ENCODE measurements at places on chromosomes 1 and 21. TPM values are rescaled to one million over a fixed set of nuclear protein-coding genes. Genes with fewer than 3 reads are reported as not detected.

DNA sequence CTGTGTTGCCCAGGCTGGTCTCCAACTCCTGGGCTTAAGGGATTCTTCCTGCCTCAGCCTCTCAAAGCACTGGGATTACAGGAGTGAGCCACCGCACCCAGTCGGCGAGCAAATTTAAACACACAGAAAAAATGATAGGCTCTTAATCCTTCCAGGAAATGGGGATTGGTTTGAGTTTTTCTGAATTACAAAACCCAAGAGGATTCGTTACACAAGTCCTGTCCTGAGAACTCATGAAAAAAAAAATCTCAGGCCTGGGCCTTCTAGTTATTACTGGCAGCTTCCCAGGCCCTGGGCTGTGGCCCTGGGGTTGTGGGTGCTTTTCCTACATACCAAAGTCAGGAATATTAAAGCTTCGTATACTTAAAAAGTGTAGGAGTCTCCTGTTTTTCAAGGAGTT is 6.3 kb upstream of the IFNGR2 start:
- H3K27ac ChIP-seq: peak overlapping the region; percentile 94
- H3K4me3 ChIP-seq: no peak overlapping the region
- H3K4me1 ChIP-seq: peaks cover 53% of the 10 kb centered on the region
- no peaks in the 10 kb centered on the region for H3K27me3 ChIP-seq

DNA sequence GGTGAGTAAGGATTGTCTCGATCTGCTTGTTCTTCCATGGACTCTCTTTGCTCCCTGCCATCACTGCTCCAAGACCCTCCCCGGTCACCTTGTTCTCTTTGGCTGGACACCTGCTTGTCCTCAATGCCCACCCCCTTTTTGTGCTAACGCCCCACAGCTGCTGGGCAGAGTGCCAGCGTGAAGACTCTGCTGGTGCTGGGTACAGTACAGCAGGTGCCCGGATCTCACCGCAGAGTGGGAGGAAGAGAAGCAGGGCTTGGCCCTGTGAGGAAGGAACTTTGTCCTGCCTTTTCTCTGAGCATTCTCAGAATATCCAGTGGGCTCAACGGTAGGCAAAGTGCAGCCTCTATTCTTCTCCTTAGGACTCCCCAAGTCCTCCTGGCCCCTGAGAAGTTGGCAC is 90.1 kb downstream of the PLXNA2 start:
- H3K4me3 ChIP-seq: no peak overlapping the region
- H3K36me3 ChIP-seq: peaks cover 4% of the 10 kb centered on the region

DNA sequence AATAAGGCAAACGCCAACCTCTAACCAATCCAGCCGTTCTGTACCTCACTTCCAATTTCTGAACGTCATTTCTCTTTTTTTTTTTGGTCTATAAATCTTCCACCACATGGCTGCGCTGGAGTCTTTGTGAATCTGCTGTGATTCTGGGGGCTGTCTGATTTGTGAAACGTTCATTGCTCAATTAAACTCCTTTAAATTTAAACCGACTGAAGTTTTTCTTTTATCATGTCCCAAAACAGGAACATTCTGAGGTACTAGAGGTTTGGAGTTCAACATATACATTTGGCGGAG is 65.5 kb upstream of the BACH1 start:
- H3K27me3 ChIP-seq: no peaks in the 10 kb centered on the region
- peaks cover 55% of the 10 kb centered on the region for H3K4me1 ChIP-seq
- peak overlapping the region; percentile 75 for H3K27ac ChIP-seq
- no peak overlapping the region for H3K4me3 ChIP-seq
- no peaks in the 10 kb centered on the region for H3K36me3 ChIP-seq

DPYD gene
- 46.3 TPM for total RNA-seq

VCAM1 gene
- 4.6 TPM for total RNA-seq

DNA sequence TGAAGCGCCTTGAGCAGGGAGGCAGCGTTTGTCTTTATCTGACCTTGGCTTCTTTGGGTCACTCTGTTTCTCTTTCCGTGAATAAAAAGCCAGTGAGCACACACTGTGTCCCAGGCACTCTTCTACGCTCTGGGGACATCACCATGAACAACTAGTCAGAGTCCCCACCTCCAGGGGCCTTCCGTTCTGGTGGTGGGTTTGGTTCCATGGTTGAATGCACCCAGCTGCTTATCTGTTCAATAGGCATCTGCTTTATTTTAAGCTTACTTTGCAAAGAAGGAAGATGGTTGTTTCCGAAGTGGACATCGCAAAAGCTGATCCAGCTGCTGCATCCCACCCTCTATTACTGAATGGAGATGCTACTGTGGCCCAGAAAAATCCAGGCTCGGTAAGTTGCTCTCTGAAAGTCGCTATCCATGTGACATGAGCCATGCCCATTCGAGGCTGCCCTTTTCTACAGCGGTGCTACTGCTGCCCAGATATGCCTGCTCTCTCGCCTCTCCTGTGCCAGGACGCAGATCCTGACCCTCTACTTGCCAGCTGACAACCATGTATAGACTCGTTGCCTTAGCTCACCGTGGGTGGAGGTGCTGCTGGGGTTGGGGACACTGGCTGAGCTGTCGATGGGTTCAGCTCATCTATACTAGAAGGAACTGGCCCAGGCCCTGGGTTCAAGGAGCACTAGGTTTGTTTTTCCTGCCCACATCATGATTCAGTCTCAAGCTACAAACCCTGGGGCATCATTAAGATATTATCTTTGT is 5.9 kb downstream of the MX1 start:
- peaks cover 2% of the 10 kb centered on the region for H3K27me3 ChIP-seq
- H3K4me3 ChIP-seq: no peak overlapping the region
- H3K4me1 ChIP-seq: no peaks in the 10 kb centered on the region
- peaks cover 9% of the 10 kb centered on the region for H3K36me3 ChIP-seq
- no peak for DNase-seq

- H3K4me1 ChIP-seq: no peaks in the 10 kb centered on the region
- H3K4me3 ChIP-seq: no peak overlapping the region
- DNase-seq: no peak
- H3K36me3 ChIP-seq: peaks cover 22% of the 10 kb centered on the region
Observed at GRCh38 chr1:232404227-232404626, 225.7 kb downstream of the SIPA1L2 start.

GRCh38 chr1:114508386-114508898 is 2.6 kb downstream of the TRIM33 start:
- no peaks in the 10 kb centered on the region for H3K36me3 ChIP-seq
- H3K27me3 ChIP-seq: no peaks in the 10 kb centered on the region
- no peak overlapping the region for H3K27ac ChIP-seq
- H3K4me1 ChIP-seq: peaks cover 57% of the 10 kb centered on the region

DNA sequence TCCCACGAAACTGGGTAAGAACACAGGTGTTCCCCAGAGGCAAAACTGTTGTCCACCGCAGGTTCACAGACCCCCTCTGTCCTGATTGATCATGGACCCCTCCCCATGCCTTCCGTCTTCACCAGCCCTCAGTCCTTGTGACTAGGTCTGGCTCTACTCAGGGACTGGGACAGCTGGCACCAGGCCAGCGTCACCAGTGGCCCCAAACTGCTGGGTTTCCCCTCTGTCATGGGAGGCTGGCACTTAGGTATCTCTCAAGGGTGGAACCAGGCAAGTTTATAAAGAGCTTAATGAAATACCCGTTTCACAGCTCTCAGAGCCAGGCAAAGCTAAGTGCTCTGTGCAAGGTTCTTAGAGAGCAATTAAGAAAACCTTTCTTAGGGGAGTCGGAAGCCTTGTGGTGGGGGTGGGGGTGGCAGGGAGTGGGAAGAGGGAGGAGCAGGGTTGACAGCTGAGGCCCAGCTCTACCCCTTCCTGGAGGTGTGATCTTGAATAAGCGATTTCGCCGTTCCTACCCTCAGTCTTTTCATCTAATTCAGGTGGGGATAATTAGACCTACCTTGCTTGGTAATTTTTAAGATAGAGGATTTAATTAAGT is 35.0 kb upstream of the IFNLR1 start:
- H3K4me3 ChIP-seq: no peak overlapping the region
- H3K36me3 ChIP-seq: no peaks in the 10 kb centered on the region
- DNase-seq: no peak
- H3K27me3 ChIP-seq: peaks cover 24% of the 10 kb centered on the region
- no peaks in the 10 kb centered on the region for H3K4me1 ChIP-seq

GRCh38 chr1:23283667-23284602 is 60.1 kb downstream of the HNRNPR start:
- peak overlapping the region; percentile 38 for H3K27ac ChIP-seq
- H3K4me3 ChIP-seq: no peak overlapping the region
- peaks cover 13% of the 10 kb centered on the region for H3K36me3 ChIP-seq
- no peak for DNase-seq
- no peaks in the 10 kb centered on the region for H3K27me3 ChIP-seq

DNA sequence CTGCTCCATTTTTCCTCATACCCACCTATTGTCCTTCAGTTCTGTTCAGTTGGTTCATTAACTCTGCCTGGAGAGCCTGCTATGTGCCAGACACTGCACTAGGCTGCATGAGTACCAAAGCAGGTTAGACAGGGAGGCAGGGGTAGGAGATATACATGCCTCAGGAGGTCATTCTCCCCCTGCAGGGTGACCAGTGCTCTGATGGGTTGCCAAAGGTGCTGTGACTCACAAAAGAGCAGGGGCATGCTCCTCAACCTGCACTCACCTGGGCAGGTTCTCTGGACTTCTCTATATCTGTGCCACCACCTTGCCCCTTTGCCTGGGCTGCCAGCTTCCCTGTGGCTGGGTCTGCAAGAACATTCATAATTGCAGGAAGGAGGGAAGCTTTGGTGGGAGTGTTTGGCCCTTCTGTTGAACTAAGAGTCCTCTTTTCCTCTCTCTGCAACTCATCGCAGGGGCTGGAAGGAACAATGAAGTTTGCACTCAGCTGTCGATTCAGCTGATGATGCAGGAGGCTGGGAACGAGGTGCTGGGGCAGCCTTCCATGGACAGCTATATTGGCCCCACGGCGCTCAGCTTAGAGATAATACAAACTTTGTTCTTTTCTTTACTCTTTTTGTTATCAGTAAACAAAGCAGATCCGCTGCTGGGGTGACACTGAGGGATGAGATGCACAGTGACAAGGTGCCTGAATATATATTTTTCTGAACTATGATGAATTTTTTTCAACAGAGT is 356.4 kb upstream of the PLXNA2 start:
- no peak overlapping the region for H3K27ac ChIP-seq
- peaks cover 10% of the 10 kb centered on the region for H3K4me1 ChIP-seq
- no peak overlapping the region for H3K4me3 ChIP-seq
- peaks cover 11% of the 10 kb centered on the region for H3K27me3 ChIP-seq
- no peak for DNase-seq

- DNase-seq: no peak
- no peak overlapping the region for H3K4me3 ChIP-seq
- H3K36me3 ChIP-seq: no peaks in the 10 kb centered on the region
Observed at GRCh38 chr1:91676030-91676429, 175.4 kb downstream of the CDC7 start.

PLD5 gene
- not detected for total RNA-seq

PROK1 gene
- total RNA-seq: not detected

PPP1R15B gene
- 41.0 TPM for total RNA-seq

DNA sequence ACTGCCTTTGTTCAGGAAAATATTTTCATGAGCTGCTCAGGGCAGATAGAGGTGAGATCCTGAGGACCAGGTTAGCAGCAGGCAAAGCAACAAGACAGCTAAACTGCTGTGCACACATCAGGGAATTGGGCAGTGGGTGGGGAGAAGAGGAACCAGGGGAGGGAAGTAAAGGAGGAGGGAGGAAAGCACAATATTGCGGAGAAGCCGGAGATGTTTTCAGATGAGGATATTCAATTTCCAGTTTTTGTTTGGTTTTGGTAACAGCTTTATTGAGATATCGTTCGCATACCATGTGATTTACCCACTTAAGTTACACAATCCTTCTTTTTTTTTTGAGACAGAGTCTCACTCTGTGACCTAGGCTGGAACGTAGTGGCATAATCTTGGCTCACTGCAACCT is 34.5 kb downstream of the EPHA10 start:
- no peaks in the 10 kb centered on the region for H3K4me1 ChIP-seq
- no peaks in the 10 kb centered on the region for H3K36me3 ChIP-seq
- no peak for DNase-seq
- peaks cover 64% of the 10 kb centered on the region for H3K27me3 ChIP-seq
- H3K4me3 ChIP-seq: no peak overlapping the region

GRCh38 chr1:167720965-167721616 is 691 bp upstream of the MPZL1 start:
- no peaks in the 10 kb centered on the region for H3K36me3 ChIP-seq
- no peaks in the 10 kb centered on the region for H3K27me3 ChIP-seq
- peak overlapping the region; percentile 91 for H3K4me3 ChIP-seq

GRCh38 chr1:26945728-26946127 is 14.5 kb downstream of the KDF1 start:
- H3K4me1 ChIP-seq: no peaks in the 10 kb centered on the region
- H3K36me3 ChIP-seq: peaks cover 31% of the 10 kb centered on the region
- H3K4me3 ChIP-seq: no peak overlapping the region
- H3K27me3 ChIP-seq: no peaks in the 10 kb centered on the region
- no peak overlapping the region for H3K27ac ChIP-seq
- peak; percentile 35 for DNase-seq

GRCh38 chr1:190170321-190170720 is 307.3 kb downstream of the BRINP3 start:
- no peak for DNase-seq
- no peaks in the 10 kb centered on the region for H3K36me3 ChIP-seq
- no peak overlapping the region for H3K27ac ChIP-seq
- no peak overlapping the region for H3K4me3 ChIP-seq
- H3K4me1 ChIP-seq: peaks cover 37% of the 10 kb centered on the region

GRCh38 chr1:236998546-236998945 is 5.7 kb downstream of the MT1HL1 start:
- H3K27me3 ChIP-seq: peaks cover 36% of the 10 kb centered on the region
- no peaks in the 10 kb centered on the region for H3K36me3 ChIP-seq
- H3K4me1 ChIP-seq: no peaks in the 10 kb centered on the region
- DNase-seq: no peak
- H3K4me3 ChIP-seq: no peak overlapping the region
- H3K27ac ChIP-seq: no peak overlapping the region

DNA sequence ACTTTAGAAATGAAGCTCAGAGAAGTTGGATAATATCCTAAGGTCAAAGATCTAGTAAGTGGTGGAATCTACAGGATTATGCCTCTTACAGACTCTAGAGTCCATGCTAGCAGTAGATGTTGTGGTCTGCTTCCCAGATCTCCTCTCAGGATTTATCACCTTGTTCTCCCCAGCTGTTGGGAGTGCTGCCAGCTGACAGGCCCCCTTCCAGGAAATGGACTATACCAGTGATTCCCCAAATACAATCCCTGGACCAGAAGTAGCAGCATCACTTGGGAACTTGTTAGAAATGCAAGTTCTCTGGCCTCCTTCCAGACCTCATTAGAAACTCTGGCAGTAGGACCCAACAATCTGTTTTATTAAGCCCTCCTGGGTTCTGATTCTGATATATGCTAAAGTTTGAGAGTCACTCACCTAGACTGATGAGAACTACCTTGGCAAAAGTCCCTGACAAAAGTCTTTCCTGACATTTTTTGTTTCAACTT is 24.5 kb upstream of the NTNG1 start:
- no peak overlapping the region for H3K27ac ChIP-seq
- H3K27me3 ChIP-seq: peaks cover 3% of the 10 kb centered on the region
- H3K4me1 ChIP-seq: no peaks in the 10 kb centered on the region
- H3K4me3 ChIP-seq: no peak overlapping the region
- H3K36me3 ChIP-seq: no peaks in the 10 kb centered on the region

GRCh38 chr1:178910023-178910422 is 39.1 kb upstream of the ANGPTL1 start:
- H3K4me1 ChIP-seq: peaks cover 7% of the 10 kb centered on the region
- DNase-seq: no peak
- H3K4me3 ChIP-seq: no peak overlapping the region
- no peaks in the 10 kb centered on the region for H3K27me3 ChIP-seq
- no peak overlapping the region for H3K27ac ChIP-seq

GBP7 gene
- not detected for total RNA-seq

SMAP2 gene
- 15.5 TPM for total RNA-seq

NECTIN4 gene
- 0.12 TPM for total RNA-seq

- no peak overlapping the region for H3K27ac ChIP-seq
- no peak for DNase-seq
- peaks cover 44% of the 10 kb centered on the region for H3K27me3 ChIP-seq
- H3K36me3 ChIP-seq: no peaks in the 10 kb centered on the region
- no peak overlapping the region for H3K4me3 ChIP-seq
- peaks cover 15% of the 10 kb centered on the region for H3K4me1 ChIP-seq
Observed at GRCh38 chr21:42681296-42682206, 28.1 kb downstream of the PDE9A start.

MAEL gene
- not detected for total RNA-seq

ITSN1 gene
- 31.3 TPM for total RNA-seq
